Fibroblast of pulmonary artery (primary cell): ENCODE measurements at places on chromosomes 7 and 10.

DNA sequence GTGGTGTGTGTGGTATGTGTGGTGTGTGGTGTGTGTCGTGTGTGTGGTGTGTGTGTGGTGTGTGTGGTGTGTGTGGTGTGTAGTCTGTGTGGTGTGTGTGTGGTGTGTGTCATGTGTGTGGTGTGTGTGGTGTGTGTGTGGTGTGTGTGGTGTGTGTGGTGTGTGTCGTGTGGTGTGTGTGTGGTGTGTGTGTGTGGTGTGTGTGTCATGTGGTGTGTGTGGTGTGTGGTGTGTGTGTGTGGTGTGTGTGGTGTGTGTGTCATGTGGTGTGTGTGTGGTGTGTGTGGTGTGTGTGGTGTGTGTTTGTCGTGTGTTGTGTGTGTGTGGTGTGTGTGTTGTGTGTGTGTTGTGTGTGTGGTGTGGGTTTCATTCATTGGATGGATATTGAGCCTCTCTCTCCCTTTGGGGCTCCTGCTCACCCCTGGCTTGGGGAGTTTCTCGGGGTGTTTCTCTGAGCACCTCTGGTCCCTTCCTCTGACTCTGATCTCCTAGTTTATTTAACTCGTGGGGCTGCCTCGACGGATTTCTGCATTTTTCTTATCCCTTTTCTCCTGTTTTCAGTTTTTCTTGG is 145.8 kb downstream of the DNAJB6 start:
- DNase-seq: no peak

GRCh38 chr7:101816595-101817470 is 593 bp upstream of the CUX1 start:
- peak; percentile 38 for DNase-seq

GRCh38 chr10:128417826-128418225 is 291.6 kb upstream of the MKI67 start:
- no peak for DNase-seq

GRCh38 chr7:1937252-1937605 is 267.2 kb downstream of the ELFN1 start:
- DNase-seq: no peak

DNA sequence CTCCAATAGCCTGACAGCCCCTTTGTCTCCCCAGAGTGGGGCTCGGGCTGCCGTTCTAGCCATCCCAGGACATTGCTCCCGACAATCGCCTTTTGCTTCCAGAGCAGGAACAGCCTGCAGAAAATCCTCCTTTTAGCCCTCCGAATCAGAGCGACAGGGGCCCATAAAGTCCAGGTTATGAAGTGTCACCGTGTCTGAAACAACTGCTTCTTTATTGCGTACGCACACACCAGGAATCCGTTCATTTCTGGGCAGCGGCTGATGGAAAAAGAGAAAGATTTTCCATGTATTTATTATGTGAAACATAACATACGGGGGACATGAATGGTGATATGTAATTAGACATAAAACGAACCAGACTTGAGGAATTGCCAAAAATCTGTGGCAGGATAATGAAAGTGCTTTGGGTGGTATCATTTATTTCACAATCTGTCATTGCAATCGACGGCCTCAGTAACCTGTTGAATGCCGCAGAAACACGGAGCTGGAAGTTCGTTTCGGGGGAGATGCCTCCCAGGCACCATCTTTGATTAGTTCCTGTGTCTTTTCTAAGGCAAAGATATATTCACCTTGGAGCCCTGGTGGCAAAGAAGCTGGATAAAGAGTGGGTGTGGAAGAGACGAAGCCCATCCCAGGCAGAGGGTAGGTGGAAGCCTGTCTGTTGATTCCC is 48.1 kb downstream of the FAM241B start:
- no peak for DNase-seq

DNA sequence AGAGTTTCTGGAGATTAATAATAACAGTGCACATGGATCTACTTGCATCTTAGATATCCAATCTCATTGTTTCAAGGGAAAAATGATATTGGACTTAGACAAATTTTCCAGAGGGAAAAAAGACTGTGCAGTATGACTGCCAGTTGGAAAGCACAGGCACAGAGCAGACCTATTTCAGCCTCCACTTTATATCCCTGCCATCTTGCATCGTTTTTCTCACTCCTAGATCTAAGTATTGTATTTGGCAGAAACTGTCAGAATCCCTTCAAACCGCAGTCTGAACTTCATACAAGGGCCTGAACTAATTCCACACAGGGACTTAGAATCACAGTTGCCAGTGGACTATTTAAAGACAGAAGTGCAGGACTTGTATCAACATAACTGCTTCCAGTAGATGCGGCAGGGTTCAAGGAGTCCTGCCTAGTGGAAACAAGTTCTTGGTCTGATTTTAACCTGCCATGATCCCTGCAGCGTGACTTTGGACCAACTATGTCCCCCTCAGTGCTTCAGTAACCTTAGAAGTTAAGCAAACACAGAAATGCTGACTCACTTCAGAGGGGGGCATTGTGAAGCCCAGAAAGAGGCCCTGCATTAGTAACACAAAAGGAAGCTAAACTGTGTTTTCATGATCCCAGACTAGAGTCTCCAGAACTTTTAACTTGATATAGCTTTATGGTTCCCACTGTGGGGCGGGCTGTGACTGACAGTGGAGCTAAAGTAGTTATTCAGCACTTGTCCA is 95.7 kb upstream of the PALS2 start:
- peak; percentile 83 for DNase-seq
